Activated naive CD4-positive, alpha-beta T cell treated with anti-CD3 and anti-CD28 coated beads, Interleukin-2, amount 10 ng/mL, durations not matched to agents 7 days and 5 days (primary cell): ENCODE measurements at places on chromosomes 12 and 14.

- no peak for DNase-seq
These were observed 12.1 kb downstream of the FGD6 start for GRCh38 chr12:95205016-95205624.

DNA sequence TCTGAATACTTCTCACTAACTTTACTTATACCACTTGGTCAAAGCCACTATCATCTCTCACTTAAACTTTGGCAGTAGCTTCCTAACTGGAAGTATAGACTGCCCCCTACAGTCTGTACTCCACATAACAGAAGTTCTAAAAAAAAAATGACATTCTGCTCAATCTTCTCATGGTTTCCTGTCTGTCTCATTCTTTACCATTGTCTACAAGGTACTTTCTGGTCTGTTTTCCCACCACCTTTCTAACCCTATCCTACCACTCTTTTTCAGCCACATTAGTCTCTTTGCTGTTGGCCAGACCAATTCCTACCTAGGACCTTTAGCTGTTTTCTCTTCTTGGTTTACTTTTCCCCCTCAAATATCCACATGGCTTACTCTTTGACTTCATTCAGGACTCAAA lies 14.7 kb downstream of the CPSF6 start:
- DNase-seq = no peak

GRCh38 chr12:63888908-63889635 lies 44.6 kb downstream of the SRGAP1 start:
- no peak for DNase-seq

DNA sequence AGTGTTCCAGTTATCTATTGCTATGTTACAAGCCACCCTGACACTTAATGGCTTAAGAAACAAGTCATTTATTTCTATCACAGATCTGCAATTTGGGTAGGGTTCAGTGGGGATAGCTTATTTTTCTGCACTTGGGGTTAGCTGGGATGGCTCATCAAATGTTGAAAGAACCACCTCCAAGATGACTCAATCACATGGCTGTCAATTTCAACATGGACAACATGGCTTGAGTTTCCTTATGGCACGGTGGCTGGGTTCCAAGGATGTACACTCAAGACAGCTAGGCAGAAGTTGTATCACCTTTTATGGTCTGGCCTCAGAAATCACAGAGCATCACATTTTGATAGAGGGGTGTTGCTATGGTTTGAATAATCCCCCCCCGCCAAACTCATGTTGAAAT lies 24.5 kb upstream of the IGF1 start:
- no peak for DNase-seq

DNA sequence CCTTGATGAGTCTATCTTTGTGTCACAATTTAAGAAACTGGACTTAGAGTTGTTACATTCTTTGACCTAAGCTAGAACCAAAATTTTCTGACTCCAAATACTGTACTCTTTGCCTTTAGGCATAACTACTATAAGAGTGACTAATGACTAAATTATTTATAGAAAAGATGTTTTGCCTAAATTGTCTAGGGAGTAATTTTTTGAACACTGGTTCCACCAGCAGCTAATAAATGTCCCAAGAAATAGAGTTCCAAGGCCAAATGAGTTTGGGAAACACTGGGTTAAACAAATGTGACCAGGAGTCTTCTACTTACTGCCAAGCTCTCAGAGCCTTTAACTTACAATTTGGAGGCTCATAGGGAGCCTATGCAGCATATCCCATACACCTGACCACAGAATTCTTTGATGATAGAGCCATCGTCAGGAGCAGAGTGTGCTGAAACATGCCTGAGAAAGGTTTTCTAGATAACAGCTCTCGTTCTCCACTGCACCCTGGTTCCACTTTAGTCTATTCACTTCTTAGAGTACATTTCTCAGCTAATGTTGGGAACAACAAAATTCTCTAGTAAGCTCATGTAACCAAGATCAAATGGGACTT lies 215.9 kb upstream of the HMGA2 start:
- no peak for DNase-seq

- DNase-seq = no peak
These were observed 47.4 kb upstream of the C14orf180 start for GRCh38 chr14:104532191-104532555.

- no peak for DNase-seq
These were observed 8.7 kb downstream of the TBC1D15 start for GRCh38 chr12:71848212-71848611.

- no peak for DNase-seq
These were observed 707.3 kb downstream of the MED13L start for GRCh38 chr12:115570069-115570777.

- no peak for DNase-seq
These were observed 198.5 kb upstream of the PPFIA2 start for GRCh38 chr12:81957631-81958030.

DNA sequence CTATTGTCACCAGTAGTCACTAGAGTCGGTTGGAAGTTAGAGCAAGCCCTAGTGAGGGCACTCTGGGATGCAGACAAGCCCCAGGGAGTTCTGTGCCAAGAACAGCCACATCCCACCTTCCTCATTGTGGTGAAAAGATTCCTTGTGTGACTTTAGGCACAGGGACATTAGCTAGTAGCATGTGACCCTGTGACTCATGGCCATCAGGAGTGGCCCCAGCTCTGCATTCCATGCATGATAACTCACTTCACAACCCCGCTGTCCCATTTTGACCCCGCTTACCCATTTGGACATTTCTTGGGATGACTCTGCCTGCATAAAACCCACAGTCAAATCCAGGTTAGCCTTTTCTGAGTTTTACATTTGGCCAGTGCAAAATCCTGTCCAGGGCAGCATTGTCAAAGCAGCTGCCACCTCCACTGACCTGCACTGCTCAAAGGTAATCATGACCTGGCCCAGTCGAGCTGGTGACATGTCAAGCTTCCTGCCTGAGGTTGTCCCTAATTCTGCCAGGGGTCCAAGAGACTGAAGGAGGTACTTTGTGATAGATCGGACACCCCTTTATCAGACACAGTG lies 430.5 kb downstream of the DPF3 start:
- DNase-seq = no peak

GRCh38 chr12:229441-230191 lies 15.7 kb upstream of the SLC6A12 start:
- peak; percentile 10 for DNase-seq

GRCh38 chr14:78178971-78179370 lies 8.8 kb downstream of the NRXN3 start:
- no peak for DNase-seq

- no peak for DNase-seq
These were observed 135.1 kb upstream of the DIO2 start for GRCh38 chr14:80346395-80346794.

GRCh38 chr14:69968132-69968531 lies 88.9 kb downstream of the SMOC1 start:
- DNase-seq = no peak

DNA sequence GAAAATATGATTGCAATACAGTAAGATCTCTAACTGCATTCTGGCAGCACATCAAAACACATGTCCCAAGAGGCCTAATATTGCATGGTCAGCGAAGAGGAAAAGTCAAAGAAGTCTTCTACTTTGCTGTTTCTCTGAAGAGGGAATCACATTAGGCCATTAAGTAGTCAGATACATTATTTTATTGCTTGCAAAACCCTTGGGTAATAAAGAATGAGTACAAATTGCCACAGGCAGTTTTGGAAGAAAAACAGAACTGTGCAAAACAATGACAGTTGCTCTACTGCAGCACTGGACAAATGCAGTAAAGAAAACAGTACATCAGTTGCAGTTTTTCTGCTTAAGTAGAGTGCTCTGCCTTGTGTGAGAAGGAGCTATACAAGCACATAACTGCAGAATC lies 211.9 kb downstream of the MED13L start:
- DNase-seq = no peak

DNA sequence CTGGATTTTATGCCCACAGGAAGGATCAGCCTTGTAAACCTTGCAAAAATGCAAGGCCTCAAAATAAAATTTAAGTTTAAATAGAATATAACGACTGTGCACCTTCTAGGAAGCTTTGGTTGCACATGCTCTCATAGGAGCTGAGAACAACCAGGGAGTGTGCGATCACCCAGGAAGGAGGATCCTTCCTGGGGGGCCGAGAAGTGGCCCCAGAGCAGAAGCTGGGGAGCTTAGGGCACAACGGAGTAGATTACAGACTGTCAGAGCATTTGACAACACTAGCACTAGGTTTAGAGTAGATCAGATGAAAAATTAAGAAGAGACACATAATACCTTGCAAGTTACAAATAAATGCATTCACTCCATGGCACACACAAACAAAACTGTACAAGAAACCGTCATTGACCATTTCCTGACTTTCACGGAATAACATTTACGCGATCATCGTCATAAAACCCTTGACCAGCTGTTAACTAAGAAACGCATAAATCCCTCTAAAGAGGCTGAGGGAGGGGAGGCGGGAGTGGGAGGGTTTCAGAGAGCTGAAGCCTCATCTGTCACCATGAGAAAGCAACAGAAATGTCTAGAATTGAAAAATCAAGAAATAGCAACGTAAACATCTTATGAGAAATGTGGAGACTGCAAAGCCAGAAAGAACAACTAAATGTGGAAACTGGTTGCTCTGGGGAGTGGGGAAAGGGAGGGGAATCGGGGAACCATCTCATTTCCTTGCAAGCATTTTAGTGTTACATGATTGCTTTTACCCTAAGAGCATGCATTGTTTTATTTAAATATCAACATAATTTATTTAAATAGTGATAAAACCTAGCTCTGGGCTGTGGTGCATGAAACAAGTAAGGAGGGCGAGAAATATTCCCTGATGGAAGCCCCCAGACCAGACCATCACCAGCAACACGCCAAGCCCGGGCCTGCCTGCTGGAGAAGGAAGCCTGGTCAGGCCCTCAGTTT lies 13.1 kb upstream of the CCDC85C start:
- DNase-seq = no peak

DNA sequence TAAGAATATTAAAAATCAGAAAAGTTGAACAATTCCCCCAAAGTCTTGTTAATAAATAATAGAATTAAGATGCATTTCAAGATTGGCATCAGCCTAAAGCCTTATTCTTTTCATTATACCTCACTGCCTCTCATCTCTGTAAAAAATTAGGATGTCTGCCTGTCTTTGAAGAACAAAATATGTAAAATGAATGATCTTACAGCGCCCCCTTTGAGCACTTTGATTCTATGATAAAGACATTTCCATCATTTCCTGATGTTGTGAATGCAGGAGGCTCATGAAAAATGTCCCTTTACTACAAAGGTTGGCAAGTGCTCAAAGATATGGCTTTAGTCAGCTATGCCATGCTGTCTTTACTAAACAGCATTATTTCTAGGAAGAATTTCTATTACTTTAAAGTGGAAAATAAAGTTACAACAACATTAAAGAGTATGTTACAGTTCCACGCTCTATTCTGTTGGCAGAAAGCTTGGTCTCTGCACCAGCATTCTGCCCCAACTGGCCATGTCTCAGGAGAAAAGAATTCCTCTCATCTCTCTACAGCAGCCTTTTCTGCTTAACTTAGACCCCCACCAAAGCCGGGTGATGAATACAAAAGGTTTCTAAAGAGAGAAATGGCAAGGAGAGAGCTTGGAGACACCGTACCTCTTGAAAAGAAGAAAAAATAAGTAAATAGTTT lies 95.1 kb downstream of the LLPH start:
- DNase-seq = no peak

DNA sequence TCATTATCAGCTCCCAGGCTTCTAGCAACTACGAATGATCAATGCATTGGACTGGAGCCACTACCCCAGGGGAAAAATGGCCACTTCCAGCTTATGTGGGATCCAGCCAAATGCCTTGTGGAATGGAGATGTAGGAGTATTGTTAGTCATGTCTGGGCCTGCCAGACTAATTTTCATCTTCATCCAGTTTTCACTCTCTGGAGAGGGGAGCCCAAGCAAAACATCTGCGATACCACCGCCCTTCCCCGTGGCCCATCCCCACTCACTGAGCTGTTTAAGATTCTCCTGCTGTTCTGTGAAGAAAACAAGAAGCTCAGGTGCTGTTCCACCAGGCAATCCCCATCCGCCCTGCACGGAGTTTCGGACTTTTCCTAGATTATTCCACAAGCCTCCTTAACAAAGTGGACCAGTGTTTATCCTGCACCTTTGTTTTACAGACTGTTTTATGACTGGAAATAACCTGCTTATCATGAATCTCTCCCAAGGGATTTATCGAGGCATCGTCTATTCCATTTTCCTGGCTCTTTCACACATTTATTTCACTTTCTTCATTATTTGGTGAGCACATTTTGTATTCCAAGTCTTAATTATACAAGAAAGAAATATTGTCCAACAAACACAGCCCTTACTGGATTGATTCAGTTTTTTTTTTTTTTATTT lies 35.5 kb upstream of the MAX start:
- no peak for DNase-seq

DNA sequence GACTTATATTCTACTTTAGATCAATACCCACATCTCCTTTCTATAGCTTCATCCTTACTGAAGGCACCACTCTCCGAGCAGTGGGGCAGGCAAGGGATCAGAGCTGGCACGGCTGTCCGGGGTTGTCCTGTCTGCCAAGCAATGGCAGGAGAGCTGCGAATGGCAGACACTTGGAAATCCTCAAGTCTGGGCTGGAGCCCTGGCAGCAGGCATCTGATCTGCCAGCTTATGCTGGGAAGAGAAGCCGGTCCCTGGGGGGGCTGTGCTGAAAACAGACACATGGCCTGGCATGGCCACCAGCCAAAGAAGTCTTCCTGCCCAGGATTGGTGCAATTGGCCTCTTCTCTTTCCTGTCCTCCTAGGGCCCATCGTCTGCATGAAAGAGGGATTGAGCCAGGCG lies 280.2 kb upstream of the PWP1 start:
- DNase-seq = no peak

- peak; percentile 55 for DNase-seq
These were observed 212.0 kb downstream of the PTPRO start for GRCh38 chr12:15534322-15534721.

DNA sequence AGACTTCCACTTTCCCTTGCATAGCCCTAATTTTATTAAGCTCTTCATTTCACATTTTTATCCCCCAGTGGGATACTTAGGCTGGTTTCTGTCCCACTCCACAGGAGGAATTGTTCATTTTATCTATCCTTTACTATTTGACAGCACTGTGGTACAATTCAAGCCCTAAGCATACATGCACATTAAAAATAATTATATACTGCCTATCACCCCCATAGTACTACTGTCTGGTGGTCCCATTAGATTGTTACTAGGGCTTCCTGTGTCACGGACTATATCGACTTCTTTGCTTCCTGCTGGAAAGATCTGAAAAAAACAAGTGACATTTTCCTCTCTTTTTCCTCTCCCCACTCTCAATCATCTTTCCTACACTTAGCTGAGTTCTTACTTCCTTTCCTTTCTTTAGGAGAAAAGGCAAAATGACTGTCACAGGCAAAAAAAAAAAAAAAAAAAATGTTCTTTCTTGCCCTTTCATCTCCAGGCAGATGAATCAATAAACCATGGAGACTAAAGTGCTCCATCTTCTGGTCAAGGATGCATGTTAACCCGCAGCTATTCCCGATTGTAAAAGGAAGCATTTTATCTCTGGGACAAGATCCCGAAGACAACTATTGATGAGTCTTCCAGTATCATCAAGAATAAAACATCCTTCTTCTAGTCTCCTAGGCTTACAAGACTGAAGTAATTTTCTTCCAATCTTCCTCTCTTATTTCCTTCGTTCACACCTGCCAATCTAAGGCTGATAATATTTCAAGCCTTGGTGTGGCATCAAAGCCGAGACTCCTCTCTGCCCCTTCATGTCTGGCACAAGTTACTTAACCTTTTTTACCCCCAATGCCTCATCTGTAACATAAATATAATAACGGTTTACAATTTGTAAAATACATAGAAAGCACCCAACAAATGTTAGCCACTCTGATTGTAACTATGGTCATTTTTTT lies 94.4 kb upstream of the PLEKHG7 start:
- DNase-seq = no peak
